ENCODE measurements at places on chromosomes 7 and 10.

GRCh38 chr7:126303926-126304325 lies 948.8 kb downstream of the GRM8 start:
- DNase-seq: no peak

DNA sequence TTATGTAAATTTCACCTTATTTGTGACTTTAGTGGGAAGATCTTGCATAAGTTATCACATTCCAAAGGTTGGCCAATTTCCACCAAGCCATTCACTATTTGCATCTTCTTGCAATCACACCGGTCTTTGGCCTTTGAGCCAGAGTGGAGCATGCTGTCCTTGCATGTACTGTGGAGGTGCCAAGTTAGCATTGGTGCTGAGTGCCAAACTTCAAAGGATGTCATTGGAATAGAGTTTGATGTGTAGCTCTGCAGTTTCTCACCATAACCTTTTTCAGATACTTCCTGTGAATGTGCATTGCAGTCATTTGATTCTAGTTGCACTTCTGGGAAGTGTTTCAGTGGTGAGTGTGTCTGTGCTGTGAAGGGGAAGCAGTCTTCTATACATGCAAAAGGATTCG lies 620.6 kb downstream of the SUGCT start:
- no peak for DNase-seq

GRCh38 chr10:130341356-130341755 lies 205.2 kb downstream of the GLRX3 start:
- no peak for DNase-seq

- DNase-seq: no peak
Measured at GRCh38 chr10:109202111-109202510, 721.2 kb downstream of the XPNPEP1 start.

GRCh38 chr7:26102176-26102575 lies 49.8 kb upstream of the NFE2L3 start:
- DNase-seq: no peak

GRCh38 chr10:72407927-72408600 lies 53.3 kb upstream of the DNAJB12 start:
- no peak for DNase-seq

DNA sequence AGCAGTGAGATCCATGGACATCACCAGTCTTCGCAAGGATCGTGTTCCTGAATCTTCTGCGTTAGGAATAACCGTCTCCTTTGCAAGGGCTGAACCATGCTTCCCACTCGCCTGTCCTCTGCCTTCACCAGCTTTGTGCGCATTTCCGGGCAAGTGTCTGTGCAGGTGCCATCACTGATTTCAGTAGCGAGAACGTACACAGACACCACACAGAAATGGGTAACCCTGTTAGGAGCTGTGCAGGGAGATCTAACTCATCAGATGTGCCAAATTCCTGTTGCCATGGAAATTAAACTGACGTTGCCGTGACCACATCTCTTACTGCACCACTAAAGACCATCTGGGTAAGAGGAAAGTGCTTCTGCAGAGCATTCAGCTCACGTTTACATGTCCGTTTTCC lies 146.3 kb downstream of the DIP2C start:
- DNase-seq: no peak

GRCh38 chr7:21757537-21758282 lies 188.0 kb downstream of the CDCA7L start:
- no peak for DNase-seq

DNA sequence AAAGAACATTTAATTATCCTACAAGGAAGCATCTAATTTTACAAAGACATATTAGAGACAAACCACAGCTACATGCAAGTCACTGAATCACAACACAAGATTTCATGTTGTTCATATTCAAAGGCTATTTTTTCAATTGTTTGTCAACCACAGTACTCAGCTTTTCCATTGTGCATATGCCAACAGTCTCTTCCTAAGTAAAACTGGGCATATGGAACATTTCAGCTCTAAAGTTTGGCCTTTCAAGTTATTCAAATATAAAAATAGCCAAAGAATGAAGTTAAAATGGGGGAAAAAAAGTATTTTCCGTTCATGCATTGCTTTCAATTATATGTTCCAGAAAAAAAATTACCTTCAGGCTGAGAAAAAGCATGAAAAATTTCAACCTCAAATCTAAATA lies 537.9 kb downstream of the PLXDC2 start:
- DNase-seq: no peak

DNA sequence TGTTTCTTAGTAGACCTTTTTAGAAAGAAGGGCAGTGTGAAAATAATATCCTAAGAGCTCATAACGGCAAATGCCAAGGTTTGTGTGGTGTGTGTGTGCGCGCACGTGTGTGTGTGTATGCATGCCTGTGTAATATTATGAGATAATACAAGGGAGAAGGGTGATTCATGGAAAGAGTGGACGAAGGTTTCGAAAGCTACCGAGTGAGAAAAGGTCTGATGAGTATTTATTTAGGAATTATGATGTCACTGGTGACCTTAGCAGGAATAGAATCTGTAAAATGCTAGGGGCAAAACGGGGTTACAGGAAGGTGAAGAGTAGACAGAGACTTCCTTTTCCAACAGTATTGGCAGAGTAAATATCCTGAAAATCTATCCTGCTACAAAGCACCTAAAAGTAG lies 107.3 kb downstream of the AHR start:
- no peak for DNase-seq

DNA sequence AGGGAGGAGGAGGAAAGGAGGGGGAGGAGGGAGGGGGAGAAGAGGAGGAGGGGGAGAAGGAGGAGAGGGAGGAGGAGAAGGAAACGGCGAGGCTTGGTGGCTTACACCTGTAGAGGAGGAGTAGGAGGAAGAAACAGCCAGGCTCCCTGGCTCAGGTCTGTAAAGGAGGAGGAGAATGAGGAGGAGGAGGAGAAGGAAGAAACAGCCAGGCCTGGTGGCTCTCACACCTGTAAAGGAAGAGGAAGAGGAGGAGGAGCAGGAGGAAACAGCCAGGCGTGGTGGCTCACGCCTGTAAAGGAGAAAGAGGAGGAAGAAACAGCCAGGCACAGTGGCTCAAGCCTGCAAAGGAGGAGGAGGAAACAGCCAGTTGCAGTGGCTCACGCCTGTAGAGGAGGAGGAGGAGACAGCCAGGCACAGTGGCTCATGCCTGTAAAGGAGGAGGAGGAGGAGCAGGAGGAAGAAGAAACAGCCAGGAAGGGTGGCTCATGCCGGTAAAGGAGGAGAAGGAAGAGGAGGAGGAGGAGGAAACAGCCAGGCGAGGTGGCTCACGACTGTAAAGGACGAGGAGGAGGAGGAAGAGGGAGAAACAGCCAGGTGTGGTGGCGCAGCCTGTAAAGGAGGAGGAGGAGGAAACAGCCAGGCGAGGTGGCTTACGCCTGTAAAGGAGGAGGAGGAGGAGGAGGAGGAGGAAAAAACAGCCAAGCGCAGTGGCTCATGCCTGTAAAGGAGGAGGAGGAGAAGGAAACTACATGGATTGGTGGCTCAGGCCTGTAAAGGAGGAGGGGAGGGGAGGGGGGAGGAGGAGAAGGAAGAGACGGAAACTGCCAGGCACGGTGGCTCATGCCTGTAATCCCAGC lies 14.9 kb upstream of the CRCP start:
- DNase-seq: no peak

DNA sequence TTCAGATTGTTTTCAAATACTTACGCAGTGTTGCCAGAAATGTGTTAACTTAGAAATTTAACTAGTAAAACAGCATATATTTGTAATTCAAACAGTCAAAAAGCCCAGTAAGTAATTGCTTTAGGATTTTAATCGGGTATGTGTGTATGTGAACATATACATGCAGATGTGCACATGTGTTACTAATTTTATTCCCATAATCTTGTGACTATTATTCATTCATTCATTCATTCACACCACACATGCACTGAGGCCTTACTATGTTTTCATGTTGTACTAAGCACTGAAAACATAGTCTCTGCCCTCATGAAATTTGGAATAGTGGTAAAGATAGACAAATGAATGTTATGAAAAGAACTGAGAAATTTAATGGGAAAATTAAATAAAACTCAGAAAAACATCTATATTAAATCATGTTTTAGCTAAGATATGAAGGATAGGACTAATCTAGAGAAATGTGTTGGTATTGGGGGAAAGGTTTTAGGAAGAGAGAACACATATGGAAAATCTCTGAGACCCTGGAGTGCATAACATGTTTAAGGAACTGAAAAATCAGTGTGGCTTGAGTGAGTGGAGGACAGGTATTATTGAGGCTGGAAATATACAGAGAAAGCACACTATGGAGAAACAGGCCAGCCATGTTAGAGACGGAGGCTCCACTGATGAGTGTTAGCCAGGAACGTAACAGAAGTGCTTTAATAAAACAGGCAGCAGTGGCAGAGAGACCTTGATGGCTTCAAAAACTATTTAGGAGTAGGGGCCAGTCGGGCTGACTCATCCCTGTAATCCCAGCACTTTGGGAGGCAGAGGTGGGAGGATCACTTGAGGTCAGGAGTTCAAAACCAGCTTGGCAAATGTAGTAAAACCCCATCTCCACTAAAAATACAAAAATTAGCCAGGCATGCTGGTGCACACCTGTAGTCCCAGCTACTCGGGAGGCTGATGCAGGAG lies 80.3 kb downstream of the HDAC9 start:
- no peak for DNase-seq

- DNase-seq: peak; percentile 42
Measured at GRCh38 chr7:24576171-24577025, 3.1 kb downstream of the PALS2 start.

- no peak for DNase-seq
Measured at GRCh38 chr10:28179006-28179742, 123.7 kb downstream of the MPP7 start.

DNA sequence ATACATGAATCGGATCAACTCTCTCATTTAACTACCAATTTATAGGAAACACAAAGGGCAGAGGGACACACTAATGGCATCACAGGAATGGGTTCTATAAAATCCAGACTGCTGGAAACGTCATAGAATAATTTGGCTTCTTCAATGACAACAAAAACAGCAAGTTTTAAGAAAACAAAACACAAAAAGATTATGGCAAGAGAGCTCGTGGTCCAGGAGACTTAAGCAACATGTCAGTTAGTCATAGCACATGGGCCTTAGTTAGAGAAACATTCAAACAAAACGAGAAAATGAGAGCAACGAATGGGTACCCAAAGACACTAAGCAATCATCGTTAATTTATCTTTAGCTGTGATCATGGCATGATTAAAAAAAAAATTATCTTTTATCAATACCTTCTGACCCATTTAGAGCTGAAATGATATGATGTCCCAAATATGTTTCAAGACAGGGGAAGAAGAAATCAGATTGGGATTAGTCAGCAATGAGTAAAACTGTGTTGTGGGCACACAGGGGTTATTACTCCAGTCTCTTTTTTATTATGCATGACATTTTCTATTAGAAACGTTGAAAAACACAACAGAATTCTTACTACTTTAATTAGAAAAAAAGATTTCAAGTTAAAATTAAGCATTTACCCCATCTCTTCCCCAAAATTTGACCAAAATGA lies 28.3 kb downstream of the NCAPG2 start:
- no peak for DNase-seq

DNA sequence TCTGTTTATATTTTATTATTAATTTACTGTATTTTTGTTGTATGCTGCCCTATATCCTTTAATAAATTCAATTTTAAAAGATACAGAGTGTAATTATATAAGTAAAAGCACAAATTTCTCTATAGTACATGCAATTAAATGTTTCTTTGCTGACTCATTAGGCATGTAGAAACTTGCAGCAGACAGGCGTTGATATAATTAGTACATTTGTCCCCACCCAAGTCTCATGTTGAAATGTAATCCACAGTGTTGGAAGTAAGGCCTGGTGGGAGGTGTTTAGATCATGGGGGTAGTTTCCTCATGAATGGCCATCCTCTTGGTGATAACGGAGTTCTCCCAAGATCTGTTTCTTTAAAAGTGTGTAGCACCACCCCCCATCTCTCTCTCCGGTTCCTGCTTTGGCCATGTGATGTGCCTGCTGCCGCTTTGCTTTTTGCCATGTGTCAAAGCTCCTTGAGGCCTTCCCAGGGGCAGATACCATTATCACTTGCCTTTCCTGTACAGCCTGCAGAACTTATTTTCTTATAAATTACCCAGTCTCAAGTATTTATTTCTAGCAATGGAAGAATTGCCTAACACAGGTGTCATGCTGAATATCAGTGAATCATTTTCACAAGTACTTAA lies 63.7 kb downstream of the TSPAN12 start:
- DNase-seq: no peak

DNA sequence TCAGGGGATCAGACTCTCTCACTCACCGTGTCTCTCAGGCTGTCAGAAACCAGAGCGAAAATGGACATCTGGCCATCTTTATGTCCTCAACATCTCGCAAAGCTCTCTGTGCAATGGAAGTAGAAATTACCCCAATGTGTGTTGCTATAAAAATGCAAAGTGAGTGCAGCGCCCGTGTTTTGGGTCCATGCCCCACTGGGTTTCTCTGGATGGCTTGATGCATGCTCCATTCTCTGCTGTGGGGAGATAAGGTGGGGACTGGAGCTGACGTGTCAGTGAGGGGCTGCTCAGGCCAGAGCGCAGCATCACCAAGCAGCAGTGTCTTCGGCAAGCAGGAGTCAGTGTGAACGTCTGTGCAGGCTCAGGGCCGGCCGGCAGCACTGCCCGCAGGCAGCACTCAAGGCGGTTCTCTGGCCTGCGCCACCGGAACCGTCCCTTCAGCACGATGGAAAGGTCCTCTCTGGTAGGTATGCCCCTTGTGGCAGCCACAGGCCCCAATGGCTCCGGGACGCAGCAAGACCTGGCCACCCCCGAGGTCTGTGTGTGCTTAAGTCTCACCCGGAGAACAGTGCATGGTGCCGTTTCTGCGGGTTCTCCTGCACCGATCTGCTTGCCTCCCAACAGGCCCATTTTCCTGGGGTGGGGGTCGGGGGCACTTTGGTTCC lies 30.2 kb downstream of the WDR86 start:
- no peak for DNase-seq

DNA sequence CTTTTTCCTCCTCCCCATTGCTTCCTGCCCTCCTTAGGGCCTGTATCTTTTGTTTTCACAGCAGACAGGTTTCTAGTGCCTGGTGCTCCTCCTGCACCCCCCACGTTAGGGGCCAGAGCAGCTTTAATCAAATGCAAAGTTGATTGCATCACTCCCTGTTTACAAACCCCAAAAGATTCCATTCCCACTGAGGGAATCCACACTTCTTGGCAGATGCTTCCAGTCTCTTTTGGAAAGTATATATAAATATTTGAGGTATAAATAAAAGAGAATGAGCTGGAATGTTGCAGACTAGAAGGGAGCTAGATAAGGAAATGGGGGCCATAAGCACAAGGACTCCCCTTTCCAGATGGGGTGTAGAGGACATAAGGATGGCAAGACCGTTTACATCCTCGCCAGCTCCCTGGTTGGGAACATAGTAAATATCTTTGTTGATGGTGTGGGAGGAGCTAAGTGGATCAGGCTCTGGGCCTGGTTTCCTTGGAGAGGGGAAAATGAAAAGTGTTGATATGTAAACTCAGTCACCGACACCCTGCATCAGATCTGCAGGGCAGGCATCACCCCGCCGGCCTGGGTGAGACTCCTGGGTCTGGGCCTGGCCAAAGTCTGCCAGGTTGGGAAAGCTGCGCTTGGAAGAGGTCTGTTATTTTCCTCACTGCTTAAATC lies 6.2 kb downstream of the RARRES2 start:
- no peak for DNase-seq

- no peak for DNase-seq
Measured at GRCh38 chr7:116408166-116408565, 91.4 kb upstream of the CAV2 start.

- DNase-seq: no peak
Measured at GRCh38 chr10:52455098-52455497, 141.0 kb downstream of the DKK1 start.

GRCh38 chr10:119370972-119371703 lies 163.8 kb downstream of the GRK5 start:
- no peak for DNase-seq
